ENCODE measurements at places on chromosomes 5 and 9.

DNA sequence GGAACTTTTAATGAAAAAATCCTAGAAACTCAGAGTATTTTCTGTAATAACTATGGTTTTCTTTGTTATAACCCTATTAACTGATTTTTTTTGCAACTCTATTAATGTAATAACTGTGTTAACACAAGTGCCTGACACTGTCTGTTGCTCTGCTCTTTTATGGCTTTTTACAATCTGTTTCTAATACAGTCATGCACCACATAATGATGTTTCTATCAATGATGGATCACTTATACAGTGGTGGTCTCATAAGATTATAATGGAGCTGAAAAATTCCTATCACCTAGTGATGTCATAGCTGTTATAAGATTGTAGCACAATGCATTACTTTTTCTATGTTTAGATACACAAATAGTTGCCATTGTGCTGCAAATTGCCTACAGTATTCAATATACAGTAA, 123.1 kb upstream of the SV2C start:
- DNase-seq: no peak

DNA sequence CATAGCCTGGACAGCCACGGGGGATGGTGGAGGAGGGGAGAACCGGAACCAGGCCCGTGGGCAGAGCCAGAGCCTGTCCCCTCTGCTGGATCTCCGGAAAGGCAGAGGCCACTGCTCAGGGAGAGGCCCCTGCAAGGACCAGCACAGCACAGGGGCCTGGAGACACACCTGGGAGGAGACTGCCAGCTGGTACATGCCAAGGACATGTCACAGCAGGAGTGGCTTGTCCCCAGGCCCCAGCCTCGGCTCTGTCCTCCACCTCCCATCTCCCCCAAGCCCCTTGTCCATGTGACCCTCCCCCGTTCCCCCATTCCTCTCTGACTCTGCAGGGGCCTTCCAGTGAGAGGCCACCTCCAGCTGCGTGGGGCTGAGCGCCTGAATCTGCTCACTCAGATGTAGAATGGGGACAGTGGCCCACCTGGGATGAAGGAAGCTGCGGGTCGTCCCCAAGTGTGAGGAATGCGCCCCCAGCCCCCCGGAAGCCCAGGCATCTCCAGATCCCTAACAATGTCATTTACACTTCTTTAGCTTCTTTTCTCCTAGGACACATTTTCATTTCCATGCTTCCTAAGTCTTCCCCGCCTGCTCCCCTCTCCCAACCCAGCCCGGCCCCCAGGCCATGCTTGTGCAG, 349.6 kb upstream of the IRX2 start:
- DNase-seq: no peak

GRCh38 chr5:14847471-14847870, 24.1 kb downstream of the ANKH start:
- no peak for DNase-seq

DNA sequence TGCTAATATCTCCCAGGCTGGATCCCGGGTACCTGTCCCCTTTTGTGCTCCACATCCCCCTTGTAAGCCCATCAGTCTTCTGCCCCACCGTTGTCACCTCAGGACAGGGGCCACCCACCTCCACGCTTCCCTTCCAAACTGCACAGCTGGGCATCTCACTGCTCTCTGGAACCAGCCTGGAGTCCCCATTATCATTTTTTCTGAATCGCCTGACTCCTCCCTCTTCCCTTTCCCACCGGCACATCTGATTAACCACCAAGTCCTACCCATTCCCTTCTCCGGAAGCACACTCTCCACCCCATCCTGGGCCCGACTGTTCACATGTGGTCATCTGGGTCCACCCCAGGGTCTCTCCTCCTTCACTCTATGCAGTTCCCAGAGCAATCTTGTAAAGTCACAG, 53.9 kb downstream of the PSD2 start:
- DNase-seq: no peak

DNA sequence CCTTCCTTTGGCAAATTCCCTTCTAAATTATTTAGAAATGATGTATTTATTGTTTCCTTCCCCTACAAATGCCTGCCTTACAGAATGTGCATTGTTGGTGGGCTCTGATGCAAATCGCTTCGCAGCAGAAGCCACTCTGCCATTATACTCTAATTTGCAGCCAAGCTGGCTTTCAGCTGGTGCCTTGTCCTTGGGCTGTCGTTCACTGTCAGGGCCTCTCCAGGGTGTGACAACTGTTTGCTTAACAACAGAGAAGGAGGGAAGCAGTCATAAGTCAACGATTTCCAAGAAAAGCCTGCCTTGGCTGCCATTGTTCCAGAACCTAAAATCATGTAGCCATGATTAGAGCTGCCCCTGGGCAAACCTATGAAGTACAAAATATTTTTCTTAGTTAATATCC, 260.1 kb upstream of the RGMB start:
- DNase-seq: no peak

GRCh38 chr5:133962801-133963476, 5.5 kb downstream of the C5orf15 start:
- peak; percentile 18 for DNase-seq

DNA sequence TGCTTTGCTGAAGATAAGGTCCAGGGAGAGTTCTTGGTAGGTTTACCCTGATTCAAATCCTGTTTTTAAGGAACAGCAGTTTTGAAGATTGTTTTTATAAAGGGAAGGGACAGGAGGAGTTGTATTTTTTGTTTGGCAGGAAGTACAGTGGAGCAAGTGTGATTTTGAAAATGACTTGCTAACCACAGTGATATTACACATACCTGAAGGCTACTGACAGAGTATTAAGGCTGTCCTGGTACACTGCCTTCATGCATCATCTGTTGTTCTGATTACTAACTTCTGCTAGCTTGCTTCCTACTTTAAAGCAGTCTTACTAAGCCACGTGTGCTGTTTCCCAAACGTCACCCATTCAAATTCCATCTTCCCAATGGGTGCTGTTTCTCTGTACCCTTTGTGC, 559.5 kb upstream of the SGCD start:
- DNase-seq: peak; percentile 16

DNA sequence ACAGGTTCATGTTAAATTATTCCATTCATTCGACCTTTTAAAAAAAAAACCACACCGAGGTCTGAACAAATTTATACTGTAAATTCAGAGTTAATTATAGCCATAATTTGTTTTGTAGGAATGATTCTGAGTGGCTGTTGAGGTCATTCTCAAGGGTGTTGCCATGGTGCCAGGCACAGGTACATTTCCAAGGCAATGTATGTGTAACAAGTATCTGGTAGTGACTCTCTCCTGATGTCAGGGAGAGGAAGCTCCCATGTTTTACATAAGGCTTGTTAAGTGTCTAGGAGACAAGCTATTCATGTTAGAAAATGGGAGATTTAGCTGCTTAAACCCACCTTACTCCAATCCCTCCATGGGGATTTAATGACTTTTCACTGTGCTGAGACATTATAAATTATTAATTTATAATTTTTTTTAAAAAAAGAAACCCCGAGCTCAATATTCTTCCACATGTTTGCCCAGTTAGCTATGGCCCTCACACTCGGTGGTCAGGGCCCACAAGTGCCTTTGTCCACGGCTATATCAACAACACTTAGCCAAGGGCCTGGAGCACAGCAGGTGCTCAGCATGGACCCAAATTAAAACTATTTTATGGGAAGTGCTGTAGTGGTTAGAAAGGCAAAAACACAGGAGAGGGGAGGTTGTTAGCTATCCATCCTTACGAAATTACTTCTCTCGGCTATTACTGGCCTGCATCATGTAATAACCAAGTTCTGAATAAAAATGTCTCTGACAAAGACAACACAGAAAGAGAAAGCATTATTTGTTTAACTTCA, 154.6 kb upstream of the GNA14 start:
- no peak for DNase-seq

- no peak for DNase-seq
These were observed 32.0 kb downstream of the CPEB4 start for GRCh38 chr5:173920024-173920753.

GRCh38 chr5:171316258-171317121, 7.4 kb downstream of the TLX3 start:
- DNase-seq: no peak

- DNase-seq: no peak
These were observed 82.9 kb downstream of the ADAMTS2 start for GRCh38 chr5:179262126-179262920.
